Iris pigment epithelial cell (primary cell): ENCODE measurements at places on chromosomes 3 and 15.

DNA sequence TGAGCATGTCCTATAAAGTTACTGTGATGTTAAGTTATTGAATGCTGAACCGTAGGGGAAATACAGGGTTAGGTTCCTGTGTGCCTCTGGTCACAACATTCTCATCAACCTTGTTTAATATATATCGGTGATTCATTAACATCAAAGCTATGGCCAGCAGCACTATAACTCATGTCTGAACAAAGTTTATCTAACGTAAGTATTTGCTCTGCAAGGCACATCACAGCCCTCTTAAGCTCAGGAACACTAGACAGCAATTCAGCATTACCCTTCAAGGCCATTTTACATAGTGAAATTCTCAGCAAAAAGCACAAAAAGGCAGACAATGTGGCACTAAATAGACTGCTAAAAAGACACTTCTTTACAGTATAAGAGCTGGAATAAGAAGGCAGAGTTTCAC lies 48.2 kb upstream of the FNDC3B start:
- DNase-seq = peak; percentile 33

DNA sequence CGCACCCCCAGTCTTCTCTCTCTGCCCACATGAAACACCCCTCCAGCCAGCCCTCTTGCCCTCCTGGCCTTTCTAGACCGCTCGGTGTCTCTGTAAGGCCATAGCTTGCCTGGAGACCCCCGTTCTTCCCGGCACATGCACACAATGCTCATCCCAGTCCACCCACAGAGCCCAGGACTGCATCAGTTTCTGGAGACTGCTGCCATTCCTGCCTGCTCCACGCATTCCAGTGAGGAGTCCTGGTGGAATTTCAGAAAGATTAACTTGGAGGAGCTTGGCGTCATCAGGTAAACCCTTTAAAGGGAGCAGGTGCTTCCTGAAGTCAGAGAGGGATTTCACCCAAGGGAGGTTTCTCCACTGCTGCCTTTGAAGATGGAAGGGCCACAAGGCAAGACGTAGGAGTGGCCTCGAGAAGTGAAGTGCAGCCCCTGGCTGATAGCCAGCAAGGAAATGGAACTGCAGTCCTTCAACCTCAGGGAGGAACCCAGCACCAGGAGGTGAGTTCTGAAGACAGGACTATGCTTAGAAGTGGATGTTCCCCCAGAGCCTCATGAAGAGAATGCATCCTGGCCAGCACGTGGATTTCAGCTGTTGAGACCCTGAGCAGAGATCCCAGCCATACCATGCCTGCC lies 19.2 kb downstream of the SLC41A3 start:
- no peak for DNase-seq

GRCh38 chr3:72655723-72656122 lies 192.5 kb downstream of the SHQ1 start:
- no peak for DNase-seq

- DNase-seq = no peak
These were observed 42.5 kb downstream of the EPHB3 start for GRCh38 chr3:184604039-184604601.
